Activated T-helper 1 cell treated with anti-CD3 and anti-CD28 coated beads, Interleukin-2, amount 50 U/mL, for 16 hours (primary cell): ENCODE measurements at places on chromosomes 7 and 10.

GRCh38 chr10:104842704-104843103 lies 201.6 kb downstream of the SORCS3 start:
- no peak for DNase-seq

DNA sequence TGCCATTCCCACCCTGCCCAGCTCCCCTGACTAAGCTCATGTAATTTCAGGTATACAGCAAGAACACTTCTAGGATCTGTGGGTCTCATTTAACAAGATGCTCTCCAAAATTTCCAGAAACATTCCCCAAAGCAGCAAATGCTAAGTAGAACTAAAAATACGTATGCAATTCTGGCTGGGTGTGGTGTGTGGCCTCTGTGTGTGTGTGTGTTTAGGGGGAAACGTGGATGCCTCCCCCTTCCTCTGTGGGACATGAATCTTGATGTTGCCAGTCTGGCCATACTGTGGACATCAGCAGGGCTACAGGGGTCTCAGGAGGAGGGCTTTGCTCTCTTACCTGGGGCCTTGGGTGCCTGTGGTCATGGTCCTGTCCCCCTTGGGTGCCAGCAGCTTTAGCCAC lies 18.4 kb downstream of the EMX2 start:
- DNase-seq: no peak

GRCh38 chr10:10870523-10871241 lies 147.0 kb upstream of the CELF2 start:
- DNase-seq: no peak

DNA sequence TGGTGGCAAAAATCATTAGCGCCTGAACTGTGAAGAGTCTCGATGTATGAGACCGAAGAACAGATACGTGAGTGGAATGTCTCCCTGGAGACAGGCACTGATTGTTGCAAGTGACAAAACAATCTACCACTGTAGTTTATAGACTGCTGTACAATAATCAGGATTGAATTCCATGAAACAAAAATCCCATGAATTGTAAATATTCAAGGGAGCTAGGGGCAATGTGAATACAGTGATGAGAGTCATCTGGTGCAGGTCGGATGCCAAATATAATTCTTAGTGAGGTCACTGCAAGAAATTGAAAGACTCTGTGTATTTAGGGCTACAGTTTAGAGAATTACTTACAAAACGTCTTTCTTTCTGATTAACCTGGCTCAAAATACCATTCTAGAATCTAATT lies 594.4 kb upstream of the VSTM2A start:
- no peak for DNase-seq

- no peak for DNase-seq
Measured at GRCh38 chr7:90752051-90752450, 155.9 kb downstream of the CDK14 start.

- DNase-seq: peak; percentile 28
Measured at GRCh38 chr10:110207805-110208613, 604 bp downstream of the MXI1 start.

DNA sequence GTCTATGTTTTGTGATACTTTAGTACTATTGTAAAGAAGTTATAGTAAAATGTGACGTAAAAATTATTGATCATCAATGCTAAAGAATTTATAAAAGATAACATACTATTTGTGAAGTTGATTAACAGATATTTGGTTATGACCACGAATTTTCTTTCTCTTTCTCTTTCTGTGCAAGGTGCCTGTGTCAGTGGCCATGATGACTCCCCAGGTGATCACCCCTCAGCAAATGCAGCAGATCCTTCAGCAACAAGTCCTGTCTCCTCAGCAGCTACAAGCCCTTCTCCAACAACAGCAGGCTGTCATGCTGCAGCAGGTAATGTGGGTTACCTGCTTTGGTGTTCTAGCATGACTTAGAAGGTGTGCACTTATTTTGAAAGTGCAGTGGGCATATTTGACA lies 213.7 kb downstream of the FOXP2 start:
- DNase-seq: no peak
